GF-D8 (cell line): ENCODE measurements at places on chromosomes 4 and X.
A peak's percentile ranks its signal among the peaks of the same experiment; 100 is the strongest.

- DNase-seq = no peak
Measured at GRCh38 chr4:99366491-99366890, 13.9 kb upstream of the ADH1C start.

GRCh38 chr4:20456407-20456806 is 204.7 kb downstream of the SLIT2 start:
- no peak for DNase-seq

DNA sequence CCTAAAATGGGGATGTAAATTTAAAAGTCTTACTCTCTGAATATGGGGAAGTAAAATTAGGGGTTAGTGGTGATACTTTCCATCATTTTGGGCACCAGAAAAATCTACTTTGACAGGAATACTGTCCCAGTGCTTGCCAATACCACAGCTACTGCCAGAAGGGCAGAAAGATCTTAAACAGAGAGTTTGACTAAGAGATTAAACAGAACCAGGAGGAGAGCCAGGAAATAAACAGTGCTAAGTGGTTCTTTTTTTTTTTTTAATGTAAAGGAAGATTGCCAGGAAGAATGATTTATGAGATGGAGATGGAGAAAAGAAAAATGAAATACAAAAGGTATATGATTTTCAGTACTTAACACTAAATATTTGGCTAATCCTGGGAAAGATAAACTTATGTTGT is 126.8 kb downstream of the RTL3 start:
- no peak for DNase-seq

DNA sequence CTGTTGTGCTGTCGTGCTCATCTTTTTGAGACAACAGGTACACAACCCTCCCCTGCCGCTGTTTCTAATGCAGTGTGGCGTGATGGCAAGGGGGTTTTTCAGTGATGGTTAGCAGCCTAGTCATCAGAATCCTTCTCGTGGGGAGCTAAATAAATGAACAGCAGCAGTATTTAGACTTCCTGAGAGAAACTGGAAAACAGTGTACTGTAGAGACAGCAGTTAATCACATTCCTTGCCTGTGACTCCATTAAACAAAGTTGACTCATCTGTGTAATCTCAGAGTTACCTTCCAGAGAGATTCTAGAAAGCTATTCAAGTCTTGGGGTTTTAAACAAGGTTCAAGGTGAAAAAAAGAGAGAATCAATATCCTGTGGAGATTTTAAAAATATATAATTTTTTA is 1753.2 kb upstream of the PCDH7 start:
- no peak for DNase-seq

DNA sequence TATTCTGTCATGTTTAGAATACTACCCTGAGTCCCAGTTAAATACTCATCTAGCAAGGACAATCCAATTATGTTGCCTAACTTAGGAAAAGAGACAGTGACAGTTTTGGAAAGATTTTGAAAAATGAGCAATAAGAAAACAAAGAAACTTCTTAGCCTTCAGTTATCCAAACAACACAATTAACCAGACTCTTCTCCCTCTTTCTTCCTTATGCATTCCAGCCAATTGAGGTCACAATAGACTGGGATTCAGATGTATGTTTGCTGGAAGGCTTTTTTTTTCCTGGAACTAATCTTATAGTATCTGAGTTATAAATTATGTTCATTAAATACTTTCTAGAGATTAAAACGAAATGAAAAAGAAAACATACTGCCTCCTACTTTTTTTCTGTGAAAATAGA is 109.6 kb downstream of the GUCY2F start:
- no peak for DNase-seq

DNA sequence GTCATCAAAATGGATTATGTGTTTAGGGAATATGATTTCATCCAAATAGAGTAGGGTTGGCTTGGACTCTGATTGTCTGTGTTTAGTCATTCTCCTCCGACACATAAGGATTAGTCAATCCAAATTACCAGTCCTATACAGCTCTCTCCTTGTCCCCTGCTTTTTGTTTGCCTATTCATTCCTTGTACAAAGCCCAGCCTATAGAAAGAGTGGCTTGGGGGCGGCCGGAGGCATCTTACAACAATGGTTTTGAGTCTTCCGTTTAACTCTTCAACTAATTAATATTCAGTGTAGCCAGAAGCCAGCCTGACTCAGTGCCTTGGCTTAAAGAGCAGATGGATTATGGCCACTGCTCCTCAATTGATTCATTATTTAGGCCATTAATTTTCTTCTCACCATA is 796.6 kb upstream of the POU3F4 start:
- DNase-seq = no peak

- no peak for DNase-seq
Measured at GRCh38 chr4:129043523-129043922, 49.8 kb downstream of the SCLT1 start.

- DNase-seq = no peak
Measured at GRCh38 chr4:68569466-68570121, 6.5 kb downstream of the UGT2B17 start.

DNA sequence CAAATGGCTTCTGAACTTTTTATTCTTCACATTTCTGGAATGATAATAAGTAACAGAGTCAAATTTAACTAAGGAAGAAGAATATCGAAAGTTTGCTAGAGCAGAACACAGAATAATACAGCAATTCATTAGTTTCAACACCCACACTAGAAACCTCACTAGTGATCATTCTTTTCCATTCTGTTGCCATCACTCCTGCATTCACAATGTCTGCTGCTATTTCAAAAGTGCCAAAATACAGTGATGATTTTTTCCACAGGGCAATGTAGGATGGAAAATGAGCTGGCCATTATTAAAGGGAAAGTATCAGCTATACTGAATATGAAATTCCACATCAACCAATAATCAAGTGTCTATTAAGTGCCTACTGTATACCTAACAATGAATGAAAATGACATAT is 186.7 kb downstream of the USP46 start:
- DNase-seq = no peak

GRCh38 chr4:16227462-16227868 is 1.2 kb upstream of the TAPT1 start:
- DNase-seq = peak; percentile 25

DNA sequence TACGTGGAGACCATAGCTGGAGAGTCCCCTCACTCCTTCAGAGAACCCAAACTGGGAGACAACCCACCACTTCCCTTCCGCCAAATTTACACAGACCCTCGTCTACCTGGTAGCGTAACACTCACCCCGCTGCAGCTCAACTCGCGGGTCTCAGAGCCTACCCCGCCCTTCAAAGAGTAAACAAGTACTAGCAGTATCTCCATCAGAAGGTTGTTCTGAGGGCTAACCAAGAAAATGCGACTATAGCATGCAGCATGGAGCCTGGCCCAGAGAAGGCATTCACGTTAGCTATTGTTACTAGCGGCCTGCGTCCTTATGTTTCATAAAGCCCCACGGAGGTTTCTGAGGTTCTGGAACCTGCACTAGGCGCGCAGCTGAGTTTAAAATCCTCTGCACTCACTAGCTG is 531 bp upstream of the MANBA start:
- DNase-seq = no peak

DNA sequence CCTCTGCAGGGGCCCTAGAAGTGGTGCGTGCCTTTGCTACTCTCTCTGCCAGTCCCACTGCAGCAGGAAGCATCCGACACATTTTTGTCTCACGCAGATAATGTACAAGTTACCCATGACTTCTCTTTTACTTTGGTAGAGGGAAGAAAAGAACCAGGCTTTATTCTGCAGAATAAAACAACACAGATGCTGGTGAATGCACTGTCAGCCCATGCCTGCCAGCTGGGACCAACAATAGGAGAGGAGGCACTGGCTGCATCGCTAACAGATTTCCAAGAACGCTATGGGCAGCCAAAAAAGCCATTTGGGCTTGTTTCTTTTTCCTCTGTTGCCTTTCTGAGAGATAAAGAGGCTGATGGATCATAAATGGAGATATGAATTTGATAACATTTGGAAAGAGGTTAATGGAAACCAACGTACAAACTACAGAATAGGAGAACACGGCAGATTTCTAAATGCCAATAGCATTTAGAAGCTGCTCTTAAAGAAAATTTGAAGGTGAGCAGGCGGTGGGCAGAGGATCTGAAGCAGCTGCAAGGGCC is 47.5 kb upstream of the IGFBP7 start:
- DNase-seq = no peak

GRCh38 chr4:87209182-87209581 is 11.2 kb downstream of the KLHL8 start:
- DNase-seq = no peak

DNA sequence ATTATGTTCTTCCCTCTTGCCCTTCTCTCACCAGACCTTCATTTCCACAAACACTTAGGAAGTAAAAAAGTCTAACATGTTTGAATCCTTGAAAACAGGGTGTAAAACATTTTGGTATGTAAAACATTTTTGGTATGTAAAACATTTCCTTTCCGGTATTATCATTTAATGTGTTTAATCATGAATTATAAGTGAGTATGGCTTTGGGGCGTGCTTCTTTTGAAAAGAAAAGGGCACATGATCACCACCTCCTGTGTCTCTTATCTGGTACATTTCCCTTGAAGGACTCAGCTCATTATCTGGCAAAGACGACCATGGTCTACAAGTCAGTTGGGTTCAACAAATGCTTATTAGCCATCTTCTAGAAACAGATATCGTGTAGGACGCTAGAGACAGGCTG is 283.6 kb downstream of the FRMPD4 start:
- no peak for DNase-seq

DNA sequence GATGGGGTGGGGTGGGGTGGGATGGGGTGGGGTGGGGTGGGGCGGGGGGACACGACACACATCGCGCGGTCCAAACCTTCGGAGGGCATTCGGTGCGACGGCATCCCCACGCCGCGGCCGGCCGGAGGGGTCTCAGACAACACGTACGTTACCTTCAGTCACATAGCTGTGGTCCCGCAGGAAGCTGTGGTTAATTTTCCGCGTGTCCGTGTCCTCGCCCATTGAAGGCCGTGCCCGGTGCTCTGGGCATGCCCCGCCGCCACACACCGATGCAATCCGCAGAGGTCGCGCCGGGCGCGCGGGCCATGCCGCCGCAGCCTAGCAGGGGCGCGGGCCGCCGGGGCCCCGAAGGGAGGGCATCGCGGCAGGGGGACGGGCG is 417 bp downstream of the PPP2R2C start:
- DNase-seq = no peak

GRCh38 chr4:137794764-137795254 is 262.5 kb upstream of the PCDH18 start:
- no peak for DNase-seq

DNA sequence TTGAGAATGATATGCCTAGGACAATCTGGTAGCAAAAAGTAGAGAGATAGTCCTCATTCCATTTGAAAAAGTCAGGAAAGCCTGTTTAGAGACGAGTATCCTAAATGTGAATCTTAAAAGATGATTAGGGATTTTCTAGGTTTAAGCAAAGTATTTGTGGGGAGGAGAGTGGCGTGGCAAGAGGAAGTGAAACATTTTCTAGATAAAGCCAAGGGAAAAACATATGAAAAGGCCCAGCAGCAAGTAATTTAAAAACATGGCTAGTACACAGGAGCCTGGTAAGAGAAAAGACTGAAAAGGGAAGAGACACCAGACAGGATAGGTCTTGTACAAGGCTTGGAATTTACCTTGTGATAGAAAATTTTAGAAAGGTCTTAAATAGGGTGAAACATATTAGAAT is 45.9 kb downstream of the CORIN start:
- no peak for DNase-seq

DNA sequence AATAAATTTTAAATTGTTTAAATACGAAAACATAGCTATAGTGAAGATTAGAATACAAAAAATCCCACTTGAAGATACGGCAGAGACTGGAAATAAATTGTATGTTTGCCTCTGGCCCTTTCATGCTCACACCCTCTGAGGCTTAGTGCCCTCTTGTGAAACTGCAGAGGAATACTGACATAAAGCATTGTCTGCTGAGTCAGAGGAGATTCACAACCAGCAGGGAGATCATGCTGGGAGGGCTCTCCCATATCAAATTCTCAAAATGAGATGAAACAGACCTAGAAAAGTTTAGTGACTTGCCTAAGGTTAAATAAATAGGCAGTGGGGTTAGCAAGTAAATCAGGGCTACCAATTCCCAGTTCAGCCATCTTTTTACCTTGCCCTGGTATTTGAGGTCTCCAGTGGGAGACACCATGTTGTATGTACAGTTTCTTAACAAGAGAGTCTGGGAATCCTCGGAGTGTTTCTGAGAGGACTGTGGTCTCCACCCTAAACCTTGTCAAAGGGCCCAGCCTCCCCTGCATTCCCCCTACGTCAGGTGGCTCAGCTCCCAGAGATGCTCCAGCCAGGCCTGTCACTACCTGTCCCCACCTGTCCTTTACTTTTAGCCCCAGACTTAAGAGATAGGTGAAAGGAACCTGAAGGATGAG is 581.4 kb upstream of the DIPK2B start:
- DNase-seq = no peak

DNA sequence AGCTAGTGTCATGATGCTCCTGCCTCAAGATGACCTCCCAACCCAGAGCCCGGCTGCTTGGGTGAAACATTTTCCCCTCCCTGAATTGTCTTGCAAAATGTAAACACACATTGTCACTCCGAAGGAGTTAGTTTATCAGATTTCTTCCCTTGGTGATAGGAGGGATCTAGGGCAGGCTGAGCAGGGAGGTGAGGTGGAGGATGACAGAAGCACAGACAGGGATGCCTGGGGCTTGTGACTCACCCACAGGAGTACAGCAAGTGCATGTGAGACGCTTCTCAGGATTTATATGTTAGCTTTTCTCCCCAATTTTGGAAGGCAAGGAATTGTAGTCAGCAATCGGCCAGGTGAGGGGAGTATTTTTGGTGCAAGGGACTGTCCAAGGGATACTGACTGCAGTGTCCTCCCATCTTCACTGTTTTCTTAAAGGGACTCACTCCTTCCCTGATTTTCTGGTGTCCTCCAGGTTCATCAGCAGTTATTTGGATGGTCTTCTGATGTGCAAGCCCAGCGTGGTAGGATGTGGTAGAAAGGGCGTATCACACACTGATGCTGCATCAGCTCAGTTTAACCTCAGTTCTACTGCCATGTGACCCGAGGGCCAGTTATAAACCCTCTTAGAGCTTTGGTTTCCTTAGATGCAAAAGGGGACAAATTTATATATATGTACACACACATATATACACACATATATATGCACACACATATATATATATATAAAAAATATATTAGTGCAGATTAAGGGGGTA is 46.2 kb upstream of the IGFBP7 start:
- DNase-seq = no peak
